Ascending aorta (tissue), 2 donors: ENCODE measurements at places on chromosomes 12 and 14. TPM values are rescaled to one million over a fixed set of nuclear protein-coding genes. Genes with fewer than 3 reads are reported as not detected.

The POTEG gene
- not detected for total RNA-seq

The PMEL gene
- total RNA-seq = not detected

The IL22 gene
- total RNA-seq = not detected

The CD4 gene
- 2.6 TPM for total RNA-seq

DNA sequence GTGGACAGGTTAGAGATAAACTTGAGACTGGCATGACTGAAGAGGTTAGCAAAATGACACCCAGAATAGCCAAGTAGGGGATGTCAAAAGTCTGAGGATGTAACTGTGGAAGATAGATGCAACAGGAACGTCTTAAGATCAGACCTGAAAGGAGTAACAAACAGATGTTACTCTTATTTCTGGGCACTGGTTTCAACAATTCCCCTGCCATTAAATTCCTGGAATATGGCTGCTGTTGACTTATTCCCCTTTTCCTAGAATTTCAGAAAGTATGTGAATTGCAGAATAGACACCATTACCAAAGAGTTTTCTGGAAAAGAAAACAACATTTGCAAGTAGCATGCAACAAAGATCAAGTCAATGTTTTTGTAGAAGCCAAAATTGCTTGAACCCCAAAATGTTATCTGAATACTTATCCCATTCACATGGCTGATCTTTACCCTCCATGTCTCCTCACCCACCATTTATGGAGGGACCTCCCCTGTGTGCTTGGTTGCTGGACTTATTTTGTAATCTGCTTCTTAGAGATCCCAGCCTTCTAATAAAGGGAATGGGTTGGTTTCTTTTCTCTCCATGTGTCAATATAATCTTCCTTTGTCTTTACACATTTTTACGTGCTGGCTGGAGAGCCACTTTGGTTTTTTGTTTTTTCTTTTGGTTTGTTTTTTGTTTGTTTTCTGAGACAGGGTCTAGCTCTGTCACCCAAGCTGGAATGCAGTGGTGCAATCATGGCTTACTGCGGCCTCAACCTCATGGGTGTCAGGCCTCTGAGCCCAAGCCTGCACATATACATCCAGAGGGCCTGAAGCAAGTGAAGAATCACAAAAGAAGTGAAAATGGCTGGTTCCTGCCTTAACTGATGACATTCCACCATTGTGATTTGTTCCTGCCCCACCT lies 57.0 kb downstream of the BBS10 start:
- H3K4me3 ChIP-seq = no peak overlapping the region
- H3K4me1 ChIP-seq = no peaks in the 10 kb centered on the region
- H3K36me3 ChIP-seq = no peaks in the 10 kb centered on the region
- no peak for DNase-seq
- no peaks in the 10 kb centered on the region for H3K27me3 ChIP-seq

- no peaks in the 10 kb centered on the region for H3K27me3 ChIP-seq
- H3K4me3 ChIP-seq = peak overlapping the region; percentile 96
- peak overlapping the region; percentile 96 for H3K27ac ChIP-seq
- H3K36me3 ChIP-seq = no peaks in the 10 kb centered on the region
These were observed 1.3 kb downstream of the CHST11 start for GRCh38 chr12:104457746-104458693.

DNA sequence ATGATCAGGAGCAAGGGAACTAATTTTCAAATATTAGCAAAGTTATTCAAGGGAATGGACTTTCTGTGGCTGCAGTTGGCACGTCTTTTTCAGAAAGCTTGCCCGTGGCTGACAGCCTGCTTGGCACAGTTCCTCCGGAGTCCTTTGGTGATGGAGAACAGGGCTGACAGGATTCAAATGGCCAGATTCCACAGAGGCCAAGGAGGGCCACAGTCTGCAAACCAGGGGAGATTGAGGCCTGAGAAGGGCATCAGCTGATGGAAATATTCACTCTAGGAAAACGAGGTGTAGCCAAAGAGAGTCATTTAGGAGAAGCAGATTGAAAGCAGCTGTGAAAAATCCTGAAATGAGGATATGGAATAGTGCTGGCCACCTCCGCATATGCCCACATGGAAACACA lies 178.3 kb downstream of the EMP1 start:
- no peak overlapping the region for H3K4me3 ChIP-seq
- DNase-seq = no peak
- no peaks in the 10 kb centered on the region for H3K27me3 ChIP-seq

DNA sequence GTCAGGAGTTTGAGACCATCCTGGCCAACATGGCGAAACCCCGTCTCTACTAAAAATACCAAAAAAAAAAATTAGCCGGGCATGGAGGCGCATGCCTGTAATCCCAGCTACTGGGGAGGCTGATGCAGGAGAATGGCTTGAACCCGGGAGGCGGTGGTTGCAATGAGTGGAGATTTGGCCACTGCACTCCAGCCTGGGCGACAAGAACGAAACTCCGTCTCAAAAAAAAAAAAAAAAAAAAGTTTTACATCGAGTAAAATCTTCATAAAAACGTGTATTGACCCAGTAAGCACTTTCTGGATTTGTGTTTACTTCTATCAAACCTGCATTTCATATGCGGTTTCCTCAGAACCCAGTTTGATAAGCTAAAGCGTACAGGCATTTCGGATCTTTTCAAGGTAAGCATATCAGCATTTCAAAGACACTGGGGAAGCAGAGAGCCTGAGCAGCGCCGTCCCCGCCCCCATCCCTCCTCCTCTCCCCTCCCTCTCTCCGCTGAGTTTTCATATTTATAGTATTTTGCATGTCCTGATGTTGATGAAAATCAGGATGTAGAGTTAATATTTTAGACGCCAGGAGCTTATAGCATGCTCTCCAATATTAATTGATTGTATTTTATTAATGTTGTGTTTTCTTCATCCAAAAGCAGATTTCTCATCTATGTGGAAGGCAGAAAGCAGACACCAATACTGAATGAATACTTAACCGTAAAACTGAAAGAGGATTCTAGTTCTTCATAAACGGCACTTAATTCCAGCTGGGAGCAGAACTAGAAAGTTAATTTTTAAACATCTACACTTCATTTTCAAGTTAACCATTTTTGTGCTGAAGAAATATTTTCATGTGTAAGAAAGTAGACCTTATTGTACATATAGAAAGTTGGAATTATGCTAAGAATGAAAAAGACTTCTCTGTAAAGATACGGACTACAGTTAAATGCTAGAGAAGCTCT lies 9.2 kb upstream of the HIP1R start:
- peak overlapping the region; percentile 50 for H3K4me3 ChIP-seq
- no peaks in the 10 kb centered on the region for H3K27me3 ChIP-seq
- DNase-seq = no peak
- H3K27ac ChIP-seq = no peak overlapping the region
- H3K4me1 ChIP-seq = no peaks in the 10 kb centered on the region

GRCh38 chr12:84604551-84604950 lies 308.0 kb downstream of the SLC6A15 start:
- H3K4me1 ChIP-seq = no peaks in the 10 kb centered on the region
- no peaks in the 10 kb centered on the region for H3K27me3 ChIP-seq
- no peaks in the 10 kb centered on the region for H3K36me3 ChIP-seq
- no peak overlapping the region for H3K27ac ChIP-seq
- DNase-seq = no peak
- H3K4me3 ChIP-seq = no peak overlapping the region

- DNase-seq = no peak
- no peaks in the 10 kb centered on the region for H3K27me3 ChIP-seq
These were observed 34.7 kb upstream of the AP4S1 start for GRCh38 chr14:30990770-30991169.

GRCh38 chr12:27534060-27534764 lies 10.2 kb downstream of the PPFIBP1 start:
- H3K27me3 ChIP-seq = no peaks in the 10 kb centered on the region
- peaks cover 9% of the 10 kb centered on the region for H3K4me1 ChIP-seq
- H3K27ac ChIP-seq = peak overlapping the region; percentile 10
- H3K4me3 ChIP-seq = no peak overlapping the region
- no peak for DNase-seq

DNA sequence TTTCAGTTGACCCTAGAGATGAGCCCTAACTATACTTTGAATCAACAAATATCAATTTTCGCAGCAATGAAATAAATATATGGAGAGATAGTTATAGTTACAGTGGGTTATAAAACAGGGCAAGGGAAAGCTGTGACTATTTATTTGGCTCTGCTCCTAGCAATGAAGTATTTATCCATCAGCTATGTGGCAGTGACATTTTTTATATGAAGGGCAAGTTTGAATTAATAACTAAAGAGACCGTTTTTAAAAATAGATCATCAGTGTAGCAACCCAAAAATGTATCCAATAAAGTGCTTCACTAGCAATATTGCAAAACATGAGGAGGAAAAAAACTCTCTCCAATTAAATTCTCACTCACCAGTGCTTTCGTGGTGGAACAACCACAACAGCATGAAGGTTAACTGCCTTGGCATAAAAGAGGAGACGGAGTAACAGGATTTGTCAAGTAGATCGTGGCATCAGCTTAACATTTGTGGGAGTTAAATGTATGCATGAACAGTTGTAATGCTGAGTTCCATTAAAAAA lies 58.1 kb upstream of the NUDT4 start:
- no peak for DNase-seq
- H3K36me3 ChIP-seq = no peaks in the 10 kb centered on the region
- no peaks in the 10 kb centered on the region for H3K4me1 ChIP-seq

DNA sequence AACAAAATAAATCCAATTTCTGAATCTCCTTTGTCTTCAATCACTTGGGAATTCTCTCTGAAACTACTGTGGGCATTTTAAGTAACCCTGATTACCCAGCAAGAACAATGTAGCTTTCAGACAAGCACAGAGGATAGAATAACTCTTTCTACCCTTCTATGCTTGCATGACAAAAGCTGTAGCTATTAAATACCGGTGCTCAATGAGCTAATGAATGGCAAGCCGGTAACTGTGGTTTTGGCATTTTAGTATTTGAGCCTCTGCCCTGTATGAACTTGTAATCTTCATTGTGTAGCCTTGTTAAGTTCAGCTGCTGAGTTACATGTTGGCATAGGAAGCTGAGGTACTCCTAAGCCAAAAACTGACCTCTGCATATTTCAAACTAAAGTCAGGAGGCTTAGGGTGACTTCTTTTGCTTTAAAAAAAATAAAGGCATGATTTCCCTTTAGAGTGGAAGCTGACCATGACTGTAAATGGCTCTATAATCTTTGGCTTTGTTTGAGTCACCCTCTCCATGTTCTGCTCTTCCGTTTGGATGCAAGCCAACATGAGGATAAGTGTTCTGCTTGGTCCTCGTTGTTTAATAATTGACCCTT lies 171.0 kb upstream of the HIF1A start:
- no peak overlapping the region for H3K4me3 ChIP-seq
- H3K4me1 ChIP-seq = peaks cover 17% of the 10 kb centered on the region
- no peaks in the 10 kb centered on the region for H3K27me3 ChIP-seq
- H3K36me3 ChIP-seq = no peaks in the 10 kb centered on the region
